NCI-H226 (cell line): ENCODE measurements at places on chromosomes 12 and 14.
A peak's percentile ranks its signal among the peaks of the same experiment; 100 is the strongest.

DNA sequence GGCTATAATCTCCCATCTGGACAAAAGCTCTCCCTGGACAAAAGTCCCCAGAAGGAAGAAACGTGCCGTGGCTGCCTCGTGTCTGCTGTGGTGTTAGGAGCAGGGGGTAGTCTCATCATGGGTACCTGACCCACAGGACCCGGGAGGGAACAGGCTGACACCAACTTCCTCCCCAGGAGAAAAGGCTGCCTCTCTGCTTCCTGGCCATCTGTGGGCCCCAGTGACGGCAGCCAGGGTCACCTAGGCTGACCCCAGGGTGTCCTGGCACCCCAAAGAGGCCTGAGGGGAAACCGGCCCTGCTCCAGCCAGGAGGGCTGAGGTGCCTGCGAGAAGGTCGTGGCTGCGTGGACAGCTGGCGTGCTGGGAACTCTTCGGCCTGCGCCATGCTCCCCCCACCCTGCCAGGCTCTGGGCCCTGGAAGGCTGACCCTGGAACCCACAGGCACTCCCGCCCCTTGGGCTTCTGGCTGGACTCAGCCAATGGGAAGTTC, 133.9 kb downstream of the RFLNA start:
- no peak for DNase-seq

- DNase-seq = peak; percentile 48
Observed at GRCh38 chr12:2813214-2814185, 1.0 kb downstream of the ITFG2 start.

GRCh38 chr14:51244591-51244990, 4.5 kb downstream of the TMX1 start:
- no peak for DNase-seq

DNA sequence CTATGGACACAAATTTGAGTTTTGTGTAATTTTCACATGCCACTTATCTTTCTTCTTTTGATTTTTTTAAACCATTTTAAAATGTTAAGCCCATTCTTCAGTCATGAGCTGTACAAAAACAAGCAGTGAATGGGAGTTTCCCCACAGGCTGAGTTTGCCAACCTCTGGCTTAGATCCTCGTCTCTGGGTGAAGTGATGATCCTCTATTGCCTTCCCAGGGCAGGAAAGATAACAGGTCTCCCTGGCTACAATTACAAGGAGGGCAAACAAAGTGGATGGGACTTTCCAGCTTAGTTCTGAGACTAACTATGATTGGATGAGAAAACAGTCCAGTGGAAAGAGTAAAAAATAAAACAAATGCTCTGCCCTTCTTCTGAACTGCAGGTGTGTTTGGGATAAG, 203.7 kb downstream of the SPTSSA start:
- peak; percentile 98 for DNase-seq

DNA sequence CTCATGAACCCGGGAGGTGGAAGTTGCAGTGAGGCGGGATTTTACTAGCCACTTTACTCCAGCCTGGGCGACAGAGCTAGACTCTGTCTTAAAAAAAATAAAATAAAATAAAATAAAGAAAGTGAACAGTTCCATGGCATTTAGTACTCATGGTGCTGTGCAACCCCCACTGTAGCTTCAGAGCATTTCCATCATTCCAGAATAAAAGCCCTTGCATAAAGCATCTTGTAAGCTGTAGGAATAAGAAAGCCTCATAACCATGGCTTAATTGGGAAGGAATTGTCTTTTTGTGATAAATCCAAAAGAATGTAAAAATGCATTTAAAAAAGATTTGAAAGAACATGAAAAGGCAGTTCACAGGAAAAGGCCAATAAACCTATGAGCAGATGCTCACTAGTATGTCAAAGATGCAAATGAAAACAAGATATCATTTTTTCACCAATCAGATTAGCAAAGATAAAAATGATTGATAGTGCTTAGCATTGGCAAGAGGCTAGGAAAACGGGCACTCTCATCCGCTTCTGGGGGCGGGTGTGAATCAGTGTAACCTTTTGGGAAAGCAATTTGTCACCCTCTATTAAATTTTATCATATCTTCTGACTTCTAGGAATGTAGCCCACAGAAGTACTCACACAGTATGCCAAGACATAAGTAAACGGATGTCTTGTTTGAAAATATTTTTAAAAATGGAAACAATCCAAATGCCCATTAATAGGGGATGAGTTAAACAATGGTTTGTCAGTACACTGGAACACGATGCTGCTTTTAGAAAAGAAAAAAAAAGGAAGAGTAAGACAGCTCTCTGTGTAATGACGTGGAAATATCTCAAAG, 46.6 kb downstream of the CFAP251 start:
- DNase-seq = peak; percentile 74

GRCh38 chr12:3568695-3569094, 77.7 kb downstream of the PRMT8 start:
- DNase-seq = no peak
